ENCODE measurements at places on chromosomes 6 and 20.
A peak's percentile ranks its signal among the peaks of the same experiment; 100 is the strongest.

DNA sequence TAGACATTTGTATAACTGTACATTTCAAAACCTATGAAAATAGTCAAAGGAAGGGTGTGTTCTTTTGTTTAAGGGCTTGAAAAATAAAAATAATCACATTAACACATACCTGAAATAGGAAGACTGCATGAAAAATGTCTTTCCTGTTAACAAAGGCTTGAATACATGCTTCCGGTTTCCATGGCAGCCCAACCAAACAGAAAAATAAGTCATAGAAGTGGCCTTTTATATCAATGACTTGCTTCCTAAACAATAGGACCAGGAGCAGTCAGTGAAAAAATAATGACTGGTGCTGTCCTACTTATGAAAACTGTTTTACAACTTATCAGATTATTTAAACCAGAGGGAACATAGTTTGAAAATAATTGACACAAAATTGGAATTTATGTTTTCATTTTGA lies 412.6 kb upstream of the PLCB4 start:
- no peak for DNase-seq

- no peak for DNase-seq
Measured at GRCh38 chr6:160055378-160055777, 66.2 kb upstream of the SLC22A1 start.

DNA sequence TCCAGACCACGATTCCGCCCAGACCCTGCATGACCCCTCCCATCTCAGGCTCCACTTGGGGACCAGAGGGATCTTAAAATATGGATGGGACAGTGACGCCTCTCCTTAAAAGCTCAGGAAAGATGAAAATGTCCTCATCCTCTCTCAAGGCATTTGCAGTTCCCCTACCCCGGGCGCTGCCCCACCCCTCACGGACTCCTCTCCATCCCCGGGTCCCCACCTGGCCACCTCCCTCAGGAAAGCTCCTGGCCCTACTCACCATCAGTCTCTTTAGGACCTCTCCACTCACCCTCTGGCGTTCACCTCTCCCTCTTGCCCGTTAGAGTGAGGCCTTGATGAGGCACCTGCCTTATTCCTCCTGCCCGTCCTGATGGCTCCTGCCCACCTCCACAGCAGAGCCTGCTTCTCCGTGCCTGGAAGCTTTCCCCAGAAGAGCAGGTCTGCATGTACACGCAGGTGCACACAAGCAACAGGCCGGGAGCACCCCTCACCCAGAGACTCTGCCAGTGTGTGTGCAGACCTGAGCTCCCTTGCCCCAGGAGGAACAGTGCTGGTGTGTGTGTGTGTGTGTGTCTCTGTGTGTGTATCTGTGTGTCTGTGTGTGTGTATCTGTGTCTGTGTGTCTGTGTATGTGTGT lies 105.6 kb upstream of the NXT1 start:
- DNase-seq = no peak

DNA sequence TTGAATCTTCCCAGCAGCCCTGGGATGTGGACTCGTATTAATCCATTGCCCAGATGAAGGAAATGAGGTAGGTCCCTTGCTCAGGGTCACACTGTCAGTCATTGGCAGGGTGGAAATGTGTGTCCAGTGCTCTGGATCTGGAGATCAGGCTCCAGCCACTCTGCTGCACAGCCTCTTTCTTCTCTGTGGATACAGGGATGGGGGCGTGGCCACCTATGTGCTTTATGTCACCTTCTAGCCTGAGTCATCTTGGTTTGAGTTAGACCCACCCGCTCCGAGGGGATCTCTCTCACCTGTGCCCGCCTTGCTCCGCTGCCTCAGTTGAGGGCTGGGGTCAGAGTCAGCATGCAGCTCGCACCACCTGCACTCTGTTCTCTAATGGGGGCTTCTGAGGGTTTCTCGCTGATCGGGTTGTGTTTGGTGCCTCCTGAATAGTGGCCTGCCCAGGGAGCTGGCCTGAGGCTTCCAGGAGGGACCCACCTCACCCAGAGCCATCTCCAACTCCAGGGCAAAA lies 80.0 kb downstream of the TCP11 start:
- no peak for DNase-seq

- DNase-seq = no peak
Measured at GRCh38 chr6:53523511-53524454, 21.1 kb downstream of the GCLC start.

DNA sequence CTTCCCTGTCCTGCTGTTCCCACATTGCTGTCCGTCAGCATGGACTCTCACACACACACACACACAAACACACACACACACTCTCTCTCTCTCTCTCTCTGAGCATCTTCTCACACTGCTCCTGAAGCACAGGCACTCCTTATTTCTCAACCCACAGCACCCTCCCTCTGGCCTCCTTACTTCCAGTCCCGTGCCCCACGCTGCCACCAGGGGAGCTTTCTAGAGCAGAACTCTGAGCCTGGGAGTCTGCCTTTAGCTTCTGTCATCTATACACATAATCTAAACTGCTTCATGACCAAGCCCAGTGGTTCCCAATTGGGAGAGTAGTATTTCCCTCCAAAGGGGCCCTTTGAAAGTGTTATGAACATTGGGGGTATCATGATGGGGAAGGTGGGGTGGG lies 29.1 kb downstream of the HECA start:
- peak; percentile 13 for DNase-seq

DNA sequence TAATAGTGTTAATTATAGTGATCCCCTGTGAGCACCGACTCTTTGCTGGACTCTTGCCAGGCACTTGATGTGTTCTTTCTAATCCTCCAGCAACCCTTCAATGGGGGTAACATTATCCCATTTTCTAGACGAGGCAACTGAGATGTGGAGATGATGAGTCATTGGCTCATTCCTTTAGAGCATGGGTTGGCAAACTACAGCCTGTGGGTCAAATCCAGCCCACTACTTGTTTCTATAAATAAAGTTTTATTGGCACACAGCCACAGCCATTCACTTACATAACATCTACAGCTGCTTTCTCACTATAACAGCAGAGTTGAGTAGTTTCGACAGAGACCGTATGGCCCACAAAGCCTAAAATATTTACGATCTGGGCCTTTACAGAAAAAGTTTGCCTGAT lies 249.5 kb upstream of the KCNG1 start:
- DNase-seq = no peak

- no peak for DNase-seq
Measured at GRCh38 chr6:147873816-147874215, 365.3 kb downstream of the SAMD5 start.

DNA sequence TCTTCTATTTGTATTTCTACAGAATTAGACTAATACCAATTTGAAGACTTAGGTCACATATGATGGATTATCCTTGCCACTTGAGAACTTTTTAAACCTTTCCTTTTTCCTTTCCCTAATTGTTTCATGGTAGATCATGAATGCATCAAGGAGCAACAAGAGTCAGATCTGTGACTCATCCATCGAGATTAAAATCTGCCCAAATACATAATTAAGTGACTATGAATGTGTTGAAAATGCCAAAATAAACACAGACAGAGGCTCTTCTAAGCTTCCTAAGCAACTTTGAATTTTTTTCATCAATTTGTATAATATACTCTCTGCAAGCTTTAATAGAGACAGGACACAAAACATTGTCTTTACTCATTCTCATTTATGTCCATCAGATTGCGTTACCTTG lies 23.5 kb upstream of the HTR1E start:
- no peak for DNase-seq

DNA sequence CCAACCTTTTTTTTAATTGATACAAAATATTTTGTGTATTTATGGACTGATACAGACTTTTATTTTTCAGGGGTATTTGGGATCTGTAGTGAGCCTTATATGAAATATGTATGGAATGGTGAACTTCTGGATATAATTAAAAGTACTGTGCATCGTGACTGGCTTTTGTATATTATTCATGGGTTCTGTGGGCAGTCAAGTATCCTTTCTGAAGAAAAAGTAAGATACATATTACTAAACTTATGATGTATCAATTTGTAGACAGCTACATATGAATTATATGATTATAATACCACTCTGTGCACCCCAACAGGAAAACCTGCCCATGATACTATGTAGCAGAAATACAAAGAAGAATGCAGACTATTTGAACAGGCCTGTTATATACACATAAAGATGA lies 47.2 kb downstream of the FIG4 start:
- DNase-seq = no peak

GRCh38 chr20:63819224-63819921 lies 11.7 kb downstream of the ZBTB46 start:
- DNase-seq = no peak

DNA sequence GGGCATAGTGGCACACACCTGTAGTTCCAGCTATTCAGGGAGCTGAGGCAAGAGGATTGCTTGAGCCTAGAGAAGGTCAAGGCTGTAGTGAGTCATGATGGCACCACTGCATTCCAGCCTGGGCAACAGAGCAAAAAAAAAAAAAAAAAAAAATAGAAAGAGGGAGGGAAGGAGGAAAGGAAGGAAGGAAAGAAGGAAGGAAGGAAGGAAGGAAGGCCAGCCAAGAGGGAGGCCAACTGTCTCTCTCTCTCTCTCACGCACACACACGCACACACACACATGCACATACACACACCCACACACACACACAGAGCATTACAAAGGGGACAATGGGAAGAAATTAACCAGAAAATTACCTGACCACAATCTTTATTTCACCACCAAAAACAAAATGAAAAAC lies 50.6 kb upstream of the COL9A1 start:
- DNase-seq = no peak

GRCh38 chr6:110946498-110946897 lies 12.0 kb upstream of the GTF3C6 start:
- no peak for DNase-seq

DNA sequence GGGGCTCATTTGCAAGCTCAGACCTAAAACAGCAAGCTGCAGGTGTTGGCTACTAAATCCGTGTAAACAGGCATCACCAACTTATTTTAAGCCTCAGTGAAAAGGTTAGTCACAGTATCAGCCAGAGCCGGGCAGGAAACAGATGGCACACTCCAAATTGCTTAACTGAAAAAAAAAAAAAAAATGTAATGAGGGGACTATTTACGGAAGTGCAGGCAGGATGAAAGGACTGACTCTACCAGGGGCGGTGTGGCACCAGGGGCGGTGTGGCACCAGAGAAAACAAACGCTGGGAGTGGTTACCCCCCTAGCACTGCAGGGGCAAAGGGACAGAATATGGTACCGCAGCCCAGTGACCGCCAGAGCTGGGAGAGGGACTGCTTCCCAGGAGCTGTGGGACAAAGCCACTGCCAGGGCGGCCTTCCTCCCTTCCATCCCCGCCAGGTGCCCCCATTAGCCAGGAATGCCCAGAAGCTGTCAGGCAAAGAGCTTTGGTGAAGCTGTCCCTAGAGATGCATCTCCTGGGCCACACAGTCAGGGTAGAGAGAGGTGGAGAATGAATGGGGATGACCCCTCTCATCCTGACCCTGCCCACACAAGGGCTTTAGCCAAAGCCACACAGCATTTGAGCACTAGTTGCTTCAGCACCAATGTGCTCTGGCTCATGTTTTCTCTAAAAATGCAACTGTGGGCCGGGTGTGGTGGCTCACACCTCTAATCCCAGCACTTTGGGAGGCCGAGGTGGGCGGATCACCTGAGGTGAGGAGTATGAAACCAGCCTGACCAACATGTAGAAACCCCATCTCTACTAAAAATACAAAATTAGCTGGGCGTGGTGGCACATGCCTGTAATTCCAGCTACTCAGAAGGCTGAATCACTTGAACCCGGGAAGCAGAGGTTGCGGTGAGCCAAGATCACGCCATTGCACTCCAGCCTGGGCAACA lies 39.6 kb upstream of the GFOD1 start:
- DNase-seq = no peak

DNA sequence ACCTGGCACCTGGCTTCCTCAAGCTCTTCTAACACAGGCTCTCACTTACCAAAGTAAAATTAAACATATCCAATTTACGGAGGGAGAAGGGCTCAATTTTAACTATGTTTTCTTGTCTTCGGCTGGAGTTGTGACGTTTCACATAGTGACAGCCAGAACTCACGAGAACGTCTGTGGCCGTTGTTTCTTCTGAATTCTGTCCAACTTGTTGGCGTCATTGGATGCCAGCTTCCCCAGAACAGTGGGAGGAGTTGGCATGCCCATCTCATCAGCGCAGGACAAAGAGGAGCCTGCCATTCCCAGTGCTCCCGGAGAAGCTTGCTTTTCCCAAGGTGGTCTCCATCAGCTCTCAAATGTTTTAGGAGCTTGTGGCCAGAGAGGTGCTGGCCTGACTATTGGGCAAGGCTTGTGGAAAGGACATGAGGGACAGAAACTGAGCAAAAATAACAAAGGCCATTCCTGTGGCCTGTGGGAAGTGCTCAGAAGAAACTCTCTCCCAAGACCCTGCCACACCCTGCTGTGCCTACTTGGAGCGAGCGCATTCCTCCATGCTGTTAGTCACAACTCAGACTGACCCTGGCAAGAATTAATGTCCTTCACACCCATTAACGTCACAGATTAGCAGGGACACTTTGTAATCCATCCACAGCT lies 265.4 kb upstream of the CDH4 start:
- no peak for DNase-seq

DNA sequence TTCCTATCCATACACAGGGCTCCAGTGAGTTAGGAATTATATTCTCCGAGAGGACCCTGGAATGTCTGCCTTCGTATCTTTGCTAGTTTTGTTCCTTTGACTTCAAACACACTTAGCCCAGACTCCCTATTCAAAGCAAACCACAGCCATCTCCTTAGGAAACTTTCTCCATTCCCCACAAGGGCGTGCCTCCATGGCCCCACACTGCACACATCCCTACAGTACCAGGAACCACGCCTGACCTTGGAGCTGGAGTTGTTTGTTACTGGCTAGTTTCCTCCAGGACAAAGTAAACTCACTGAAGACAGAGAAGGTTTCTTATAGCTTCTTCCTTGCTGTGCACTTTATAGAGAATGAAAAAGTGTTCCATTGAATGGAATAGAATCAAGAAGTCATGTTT lies 412.8 kb upstream of the AGPAT4 start:
- no peak for DNase-seq

Measured in activated naive CD4-positive, alpha-beta T cell (primary cell).